ENCODE measurements at places on chromosomes 16 and 17.
A peak's percentile ranks its signal among the peaks of the same experiment; 100 is the strongest.

DNA sequence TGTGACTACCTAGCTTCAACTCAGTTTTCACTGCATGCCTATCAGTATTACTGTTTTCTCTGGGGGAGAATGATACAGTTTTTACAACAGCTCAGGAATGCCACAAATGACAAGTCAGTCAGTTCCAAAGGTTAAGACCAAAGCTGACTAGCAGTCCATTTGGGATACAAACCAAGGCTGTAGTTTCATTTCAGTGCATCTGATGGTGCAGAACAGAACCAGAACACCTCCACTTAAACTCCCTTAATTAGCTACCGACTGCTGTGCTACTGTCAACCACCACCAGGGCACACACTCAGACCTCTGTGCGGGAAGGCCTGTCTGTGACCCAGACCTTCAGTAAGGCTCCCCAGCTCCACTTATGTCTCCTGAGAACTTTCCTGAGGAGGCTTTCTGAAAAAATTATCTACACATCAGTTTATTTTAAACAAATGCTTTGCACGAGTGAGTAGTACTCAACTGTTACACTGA lies 20.4 kb downstream of the NFE2L1 start:
- no peak for DNase-seq

- no peak for DNase-seq
Measured at GRCh38 chr16:48517493-48517892, 92.5 kb downstream of the N4BP1 start.

- no peak for DNase-seq
Measured at GRCh38 chr17:75819678-75820077, 24.5 kb downstream of the UNC13D start.

DNA sequence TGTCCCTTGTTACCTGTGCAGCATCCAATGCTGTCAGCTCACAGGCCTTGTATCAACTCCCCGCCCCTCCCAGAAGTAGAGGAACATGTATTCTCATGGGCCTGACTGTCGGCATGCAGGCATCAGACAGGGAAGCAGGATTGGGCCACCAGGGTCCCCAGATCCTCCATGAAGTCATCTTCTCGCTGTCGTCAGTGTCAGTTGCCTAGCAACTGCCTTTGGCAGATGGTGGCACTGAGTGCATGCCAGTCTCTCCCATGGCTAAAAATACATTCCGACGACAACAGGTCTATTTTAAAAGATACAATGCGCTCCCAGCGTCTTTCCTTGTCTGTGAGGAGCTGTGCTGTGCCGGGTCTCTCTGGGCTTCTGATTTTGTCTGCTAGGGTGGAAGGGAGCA lies 36.8 kb upstream of the CES5A start:
- DNase-seq = no peak

DNA sequence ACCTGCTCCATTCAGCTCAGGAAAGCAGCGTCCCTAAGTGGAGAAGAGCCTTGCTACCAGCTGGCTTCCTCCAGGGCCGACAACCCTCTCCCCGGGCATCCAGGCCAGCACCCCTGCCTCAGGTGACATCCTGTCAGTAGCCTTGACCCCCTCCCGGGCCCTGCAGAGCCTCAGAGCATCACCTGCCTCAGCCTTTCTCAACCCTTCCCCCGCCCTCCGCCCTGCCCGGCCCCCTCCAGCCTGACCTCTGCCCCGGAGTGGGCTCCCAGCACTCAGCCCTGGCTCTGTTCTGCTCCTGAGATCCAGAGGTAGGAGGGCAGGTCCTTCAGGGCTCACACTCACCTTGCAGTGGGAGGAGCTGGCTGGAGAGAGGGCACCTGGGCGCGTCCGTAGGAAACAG lies 73.8 kb upstream of the METRNL start:
- DNase-seq = no peak

GRCh38 chr17:39462631-39463375 lies 1.5 kb downstream of the CDK12 start:
- no peak for DNase-seq

- DNase-seq = no peak
Measured at GRCh38 chr17:74085434-74085833, 118.0 kb upstream of the RPL38 start.

DNA sequence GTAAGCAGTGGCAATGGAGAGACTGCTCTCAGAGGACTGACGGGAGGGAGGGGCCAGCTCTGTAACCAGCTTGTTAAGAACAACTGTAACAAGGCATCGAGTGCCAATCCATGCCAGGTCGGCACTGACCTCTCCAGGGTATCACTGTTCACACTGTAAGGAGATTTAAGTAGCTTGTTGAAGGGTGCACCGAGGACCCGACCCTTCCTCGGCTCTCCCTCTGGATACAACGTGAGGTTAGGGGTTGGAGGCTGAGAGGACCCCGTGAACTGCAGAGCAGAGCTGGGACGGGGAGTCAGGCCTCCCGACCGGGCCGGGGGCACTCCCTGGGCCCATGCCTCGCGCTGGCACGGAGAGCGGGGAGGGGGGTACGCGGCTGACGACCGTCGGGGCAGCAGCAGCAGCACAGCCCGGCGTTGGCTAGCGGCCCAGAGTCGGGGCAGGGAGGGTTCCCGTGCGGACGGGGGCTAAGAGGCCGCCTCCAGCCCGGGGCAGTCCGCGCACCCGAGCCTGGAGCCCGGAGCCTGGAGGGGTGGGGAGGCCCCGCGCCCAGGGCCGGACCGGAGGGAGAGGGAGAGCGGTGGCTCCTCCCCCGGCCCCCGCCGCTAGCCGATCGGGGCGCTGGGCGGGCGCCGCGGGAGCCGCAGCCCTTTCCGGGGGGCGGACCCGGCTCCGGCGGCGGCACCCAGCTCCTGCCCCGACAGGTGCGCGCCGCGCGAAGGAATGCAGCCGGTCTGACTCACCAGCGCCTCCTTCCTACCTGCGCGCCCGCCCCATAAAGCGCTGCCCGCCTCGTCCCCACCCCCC lies at the start of gene ITGB4:
ITGB4 (plus strand) TSS at position 804 of the 807 bp plus-strand sequence. CDS start 3,245 bp downstream, outside the sequence.
- peak; percentile 24 for DNase-seq

- DNase-seq = no peak
Measured at GRCh38 chr16:47008174-47008573, 34.7 kb upstream of the DNAJA2 start.

- peak; percentile 84 for DNase-seq
Measured at GRCh38 chr16:66872943-66873684, 7.2 kb upstream of the PDP2 start.

- DNase-seq = no peak
Measured at GRCh38 chr16:81996664-81997509, 14.4 kb downstream of the SDR42E1 start.

DNA sequence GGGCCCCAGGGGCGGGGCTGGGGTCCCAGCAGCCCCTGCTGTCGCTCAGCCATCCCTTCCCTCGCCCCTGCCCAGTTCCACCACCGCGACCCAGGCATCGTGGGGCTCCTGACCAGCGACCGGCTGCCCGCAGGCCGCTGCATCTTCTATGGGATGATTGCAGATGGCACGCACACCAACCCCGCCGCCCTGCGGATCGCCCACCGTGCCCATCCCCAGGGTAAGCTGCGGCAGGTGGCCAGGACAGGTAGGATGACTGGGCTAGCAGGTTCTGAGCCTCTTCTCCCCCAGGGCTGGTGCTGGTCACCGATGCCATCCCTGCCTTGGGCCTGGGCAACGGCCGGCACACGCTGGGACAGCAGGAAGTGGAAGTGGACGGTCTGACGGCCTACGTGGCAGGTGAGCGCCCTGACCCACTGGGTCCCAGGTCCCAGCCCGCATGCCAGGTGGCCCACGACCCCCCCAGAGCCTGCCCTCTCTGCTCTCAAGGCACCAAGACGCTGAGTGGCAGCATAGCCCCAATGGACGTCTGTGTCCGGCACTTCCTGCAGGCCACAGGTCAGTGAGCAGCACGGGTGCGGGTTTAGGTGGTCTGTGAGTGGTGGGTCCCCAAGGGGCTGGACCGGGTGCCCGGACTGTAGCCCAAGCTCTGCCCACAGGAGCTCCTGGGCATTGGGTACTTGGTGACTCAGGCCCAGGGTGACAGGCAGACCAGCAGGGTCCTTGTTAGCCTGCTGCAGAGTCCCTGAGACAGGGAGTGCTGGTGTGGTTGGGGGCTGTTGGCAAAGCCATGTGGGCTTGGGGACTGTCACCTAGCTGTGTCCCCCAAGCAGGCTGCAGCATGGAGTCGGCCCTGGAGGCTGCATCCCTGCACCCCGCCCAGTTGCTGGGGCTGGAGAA lies 2.8 kb downstream of the CEMP1 start:
- no peak for DNase-seq

DNA sequence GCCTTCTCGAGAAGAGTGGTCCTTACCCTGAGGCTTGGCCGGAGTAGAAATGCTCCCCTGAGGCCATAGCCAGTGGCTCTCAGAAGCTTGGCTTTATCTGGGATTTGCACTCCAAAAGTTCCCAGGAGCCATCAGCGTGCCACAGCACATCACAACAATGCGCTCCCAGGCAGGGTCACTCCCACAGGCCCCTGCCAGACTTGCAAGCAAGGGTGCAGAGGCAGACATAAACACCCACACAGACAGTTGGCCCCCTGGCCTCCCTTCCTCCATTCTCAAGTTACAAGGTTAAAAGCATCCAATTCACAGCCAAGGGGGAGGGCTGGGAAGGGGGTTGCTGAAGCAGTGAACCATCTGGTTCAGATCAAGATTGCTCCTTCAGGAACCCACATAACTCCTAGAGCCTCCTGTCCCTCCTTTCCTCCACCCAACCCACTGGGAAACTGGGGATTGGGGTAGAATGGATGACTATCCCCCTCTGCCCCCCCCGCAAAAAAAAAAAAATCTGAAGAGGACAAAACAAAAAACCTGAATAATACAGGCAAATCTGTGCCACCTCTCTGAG lies 1.8 kb downstream of the ST3GAL2 start:
- DNase-seq = no peak

DNA sequence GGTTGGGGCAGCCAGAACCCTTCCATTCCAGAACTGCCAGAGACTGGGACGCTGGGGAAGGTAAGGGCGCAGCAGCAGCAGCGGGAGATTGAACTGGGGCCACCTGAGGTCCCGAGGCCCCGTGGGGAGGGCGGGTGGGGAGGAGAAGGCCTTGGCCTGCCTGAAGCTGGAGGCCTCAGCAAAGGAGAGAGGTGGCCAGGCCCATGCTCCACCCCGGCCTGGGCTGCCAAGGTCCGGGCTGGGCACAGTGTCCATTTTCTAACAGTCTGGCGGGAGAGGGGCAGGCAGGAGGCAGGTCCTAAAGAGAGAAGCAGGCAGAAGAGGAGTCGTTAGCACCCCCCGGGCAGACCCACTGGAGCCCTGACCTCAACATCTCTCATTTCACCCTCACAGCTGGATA lies 1.1 kb upstream of the GDPD3 start:
- no peak for DNase-seq

DNA sequence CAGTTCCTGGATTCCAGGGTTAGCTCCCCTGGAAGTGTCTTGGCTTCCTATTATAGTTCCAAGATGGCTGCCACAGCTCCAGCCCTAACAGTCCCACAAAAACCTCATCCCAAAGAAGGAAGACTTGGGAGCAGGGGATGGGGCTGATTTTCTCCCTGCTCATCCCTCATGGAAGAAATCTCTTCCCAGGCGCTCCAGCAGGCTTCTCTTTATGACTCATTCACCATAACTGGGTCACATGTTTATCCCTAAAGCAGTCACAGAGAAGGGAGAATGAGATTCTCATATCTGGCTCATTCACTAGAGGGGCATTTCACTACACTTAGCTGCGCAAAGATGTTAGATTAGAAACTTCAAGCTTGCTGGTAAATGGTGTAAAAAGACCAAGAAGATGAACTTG lies 206.5 kb upstream of the IRX3 start:
- DNase-seq = no peak

DNA sequence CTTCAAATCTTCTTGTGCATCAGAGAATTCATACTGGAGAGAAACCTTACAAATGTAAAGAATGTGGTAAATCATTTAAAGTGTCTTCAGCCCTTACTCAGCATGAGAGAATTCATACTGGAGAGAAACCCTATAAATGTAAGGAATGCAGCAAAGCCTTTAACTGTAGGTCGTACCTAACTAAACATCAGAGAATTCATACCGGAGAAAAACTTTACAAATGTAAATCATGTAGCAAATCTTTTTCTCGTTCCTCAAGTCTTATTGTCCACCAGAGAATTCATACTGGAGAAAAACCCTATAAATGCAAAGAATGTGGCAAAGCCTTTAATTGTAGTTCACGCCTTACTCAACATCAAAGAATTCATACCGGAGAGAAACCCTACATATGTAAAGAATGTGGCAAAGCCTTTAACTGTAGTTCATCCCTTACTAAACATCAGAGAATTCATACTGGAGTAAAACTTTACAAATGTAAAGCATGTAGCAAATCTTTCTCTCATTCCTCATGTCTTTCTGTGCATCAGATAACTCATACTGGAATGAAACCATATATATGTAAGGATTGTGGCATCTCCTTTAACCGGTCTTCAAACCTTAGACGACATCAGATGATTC lies 118.5 kb upstream of the ZNF267 start:
- no peak for DNase-seq

DNA sequence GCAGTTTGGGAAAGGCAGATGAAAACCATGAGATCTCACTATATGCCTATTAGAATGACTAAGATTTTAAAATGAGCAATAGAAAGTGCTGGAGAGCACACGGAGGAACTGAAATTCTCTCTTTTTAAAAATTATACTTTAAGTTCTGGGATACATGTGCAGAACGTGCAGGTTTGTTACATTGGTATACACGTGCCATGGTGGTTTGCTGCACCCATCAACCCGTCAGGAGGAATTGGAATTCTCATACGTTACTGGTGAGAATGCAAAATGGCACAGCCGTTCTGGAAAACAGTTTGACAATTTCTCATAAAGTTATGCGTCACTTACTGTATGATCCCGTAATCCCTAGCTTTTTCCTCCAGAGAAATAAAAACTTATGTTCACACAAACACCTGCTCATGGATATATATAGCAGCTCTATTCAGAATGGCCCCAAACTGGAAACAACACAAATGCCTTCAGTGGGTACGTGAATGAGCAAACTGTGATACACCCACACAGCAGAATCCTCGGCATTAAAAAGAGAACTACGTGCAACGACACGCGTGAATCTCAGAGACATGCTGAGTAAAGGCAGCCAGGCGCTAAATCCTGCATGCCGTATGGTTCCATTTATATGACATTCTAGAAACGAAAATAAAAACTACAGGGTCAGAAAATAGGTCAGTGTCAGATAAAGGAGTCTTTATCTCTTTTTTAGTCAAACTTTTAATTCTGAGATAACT lies 11.8 kb downstream of the PIK3R6 start:
- no peak for DNase-seq

DNA sequence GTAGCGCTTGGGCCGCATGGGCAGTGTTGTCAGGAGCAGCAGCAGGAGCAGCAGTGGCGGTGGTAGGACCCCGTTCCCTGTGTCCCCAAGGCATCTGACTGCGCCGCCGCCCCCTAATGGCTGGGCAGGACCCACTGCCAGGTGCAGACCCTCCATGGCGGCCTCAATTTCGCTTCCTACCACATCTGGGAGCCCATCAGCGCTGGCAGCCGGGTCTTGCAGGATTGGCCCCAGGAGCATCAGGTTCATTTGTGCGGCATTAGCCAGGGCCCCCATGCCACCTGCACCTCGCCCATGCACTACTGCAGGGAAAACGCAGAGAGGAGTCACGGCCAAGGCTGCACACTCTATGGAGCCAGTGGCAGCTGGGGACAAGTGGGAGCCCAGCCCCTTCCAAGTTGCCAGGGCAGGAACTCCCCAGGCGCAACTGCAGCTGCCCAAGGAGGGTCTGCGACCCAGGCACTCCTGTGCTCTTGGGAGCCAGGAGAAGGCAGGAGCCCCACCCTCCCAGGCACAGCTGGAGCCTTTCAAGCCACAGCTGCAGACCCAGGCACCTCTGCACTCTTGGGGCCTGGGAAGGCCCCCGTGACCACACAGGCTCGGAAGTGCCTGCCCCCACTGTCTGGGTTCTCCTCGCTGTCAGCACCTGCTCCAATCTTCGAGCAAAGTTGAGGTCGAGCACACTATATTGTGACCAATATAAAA lies 594.2 kb downstream of the KCNJ18 start:
- DNase-seq = no peak

All from activated gamma-delta T cell treated with anti-CD3 and anti-CD28 coated beads, Interleukin-2, amount 50 U/mL, for 16 hours (primary cell).